ENCODE measurements at places on chromosomes 16 and 17.

- DNase-seq: no peak
These were observed 478.8 kb upstream of the CDH11 start for GRCh38 chr16:65600629-65601028.

DNA sequence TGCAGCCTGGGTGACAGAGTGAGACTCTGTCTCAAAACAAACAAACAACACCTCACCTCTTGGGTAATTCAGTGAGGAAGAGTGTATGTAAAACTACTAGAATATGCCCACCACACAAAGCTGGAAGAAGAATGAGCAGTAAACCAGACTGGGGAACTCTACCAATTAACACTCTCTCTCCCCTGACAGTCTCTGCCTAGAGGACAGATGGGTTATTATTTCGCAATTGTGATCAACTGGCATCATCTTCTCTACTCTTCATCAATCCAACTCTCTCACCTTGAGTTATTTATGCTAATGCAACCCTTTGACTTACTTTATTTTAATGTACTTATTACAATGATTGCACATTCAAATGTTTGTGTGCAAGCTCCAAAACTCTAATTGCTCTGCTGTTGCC lies 205.6 kb downstream of the XYLT1 start:
- DNase-seq: no peak

DNA sequence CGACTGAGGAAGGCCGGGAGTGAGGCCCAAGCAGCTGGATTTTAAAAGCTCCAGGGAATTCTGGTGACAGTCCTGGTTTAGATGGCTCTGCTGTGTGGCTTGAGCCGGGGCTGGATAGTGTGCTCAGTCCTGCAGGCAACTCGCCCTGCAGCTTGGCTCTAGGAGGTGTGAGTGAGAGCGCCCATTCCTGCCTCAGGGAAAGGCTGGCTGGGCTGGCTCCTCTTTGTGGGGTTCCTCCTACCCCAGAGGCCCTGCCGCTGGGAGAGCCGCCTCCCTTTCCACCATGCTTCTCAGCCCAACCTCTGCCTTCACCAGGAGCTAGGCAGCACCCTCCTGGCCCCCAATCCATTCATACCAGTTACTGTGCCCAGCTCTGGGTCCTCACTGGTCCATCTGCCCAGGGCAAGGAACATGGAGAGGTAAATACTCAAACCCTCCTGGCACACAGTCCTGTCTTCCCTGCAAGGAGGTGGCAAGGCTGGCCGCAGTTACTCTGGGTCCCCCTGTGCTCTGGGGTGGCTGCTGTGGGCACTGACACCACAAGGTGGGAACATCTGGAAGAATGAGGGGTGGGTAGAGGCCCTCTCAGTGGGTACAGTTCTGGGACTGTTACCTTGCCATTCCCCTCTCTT lies 47.1 kb downstream of the VAC14 start:
- DNase-seq: no peak

DNA sequence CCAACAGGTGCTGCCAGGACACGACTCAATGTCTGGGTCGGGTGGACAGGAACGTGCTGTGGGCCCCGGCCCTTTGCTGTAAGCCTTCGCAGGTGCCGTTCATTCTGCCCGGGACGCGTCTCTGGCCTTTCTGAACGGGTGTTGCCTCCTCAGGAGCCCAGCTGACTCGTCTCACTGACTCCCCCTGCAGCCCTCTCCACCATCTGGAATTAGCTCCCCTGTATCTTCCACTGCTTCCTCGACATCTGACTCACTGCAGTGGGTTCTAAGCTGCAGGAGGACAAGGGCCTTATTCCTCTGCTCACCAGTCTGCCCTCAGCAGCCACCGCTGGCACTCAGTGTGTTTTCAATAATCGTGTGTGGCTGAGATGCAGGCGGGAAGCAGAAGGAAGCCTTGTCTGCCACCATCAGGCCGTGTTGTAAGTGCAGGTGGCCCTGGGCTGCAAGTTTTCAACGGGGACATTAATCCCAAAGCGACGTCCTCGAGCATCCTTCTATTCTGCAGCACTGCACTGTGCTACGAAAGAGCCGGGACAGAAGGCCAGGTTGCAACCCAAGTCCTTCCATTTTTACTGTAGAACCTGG lies 256.2 kb downstream of the FOXL1 start:
- DNase-seq: no peak

DNA sequence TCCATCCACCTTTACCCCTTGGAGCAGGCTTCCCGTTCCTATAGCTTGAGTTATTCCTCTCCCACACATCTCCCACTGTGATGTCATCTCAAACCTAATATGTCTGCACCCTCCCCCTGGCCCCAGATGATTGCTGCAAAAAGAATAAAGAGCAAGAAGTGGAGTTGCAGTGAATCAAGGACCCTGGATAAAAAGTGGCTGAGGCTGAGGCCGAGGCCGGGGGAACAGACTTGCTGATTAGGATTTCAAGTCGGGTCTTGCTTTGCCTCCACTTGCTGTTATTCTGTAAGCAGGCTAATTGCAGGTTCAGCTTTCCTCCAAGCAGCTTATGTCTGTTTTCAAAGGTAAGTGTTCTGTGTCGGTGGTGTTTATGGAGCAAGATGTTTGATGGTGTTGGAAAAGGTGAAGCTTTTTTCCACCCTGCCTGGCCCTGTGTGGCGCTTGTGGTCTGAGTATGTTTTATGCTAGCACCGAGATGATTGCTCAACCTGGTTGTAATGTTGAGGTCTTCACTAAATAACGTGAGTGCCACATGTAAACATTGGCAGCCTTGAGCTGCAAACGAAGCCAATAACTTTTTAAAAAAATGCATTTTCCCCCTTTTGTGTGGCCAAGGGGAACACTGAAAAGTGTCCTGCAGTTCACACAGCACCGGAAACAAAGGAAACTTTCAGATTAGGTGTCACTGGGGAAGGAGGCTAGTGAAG lies 15.4 kb downstream of the HS3ST3B1 start:
- DNase-seq: no peak

All from DMS53 (cell line).